ENCODE measurements at places on chromosomes 11 and 22.

- DNase-seq, result no peak
Measured at GRCh38 chr22:33756508-33756949, 163.7 kb downstream of the LARGE1 start.

DNA sequence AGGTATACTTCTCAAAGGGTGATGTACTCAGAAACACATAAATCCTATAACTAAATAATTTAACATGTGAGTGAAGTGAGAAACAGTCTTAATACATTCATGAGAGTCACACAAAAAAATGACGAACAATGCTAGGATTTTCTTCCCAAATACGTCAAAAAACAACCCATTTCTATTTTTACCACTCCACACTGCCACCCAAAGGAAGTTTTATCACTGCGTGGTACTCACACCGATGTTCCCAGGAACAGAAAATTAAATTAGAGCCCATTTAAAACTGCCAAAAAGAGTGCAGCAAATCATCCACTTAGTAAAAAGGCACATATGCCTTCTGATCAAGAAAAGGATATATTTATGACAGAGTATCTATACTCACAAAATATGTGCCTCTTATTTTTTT lies 710.9 kb upstream of the FAT3 start:
- no peak for DNase-seq

DNA sequence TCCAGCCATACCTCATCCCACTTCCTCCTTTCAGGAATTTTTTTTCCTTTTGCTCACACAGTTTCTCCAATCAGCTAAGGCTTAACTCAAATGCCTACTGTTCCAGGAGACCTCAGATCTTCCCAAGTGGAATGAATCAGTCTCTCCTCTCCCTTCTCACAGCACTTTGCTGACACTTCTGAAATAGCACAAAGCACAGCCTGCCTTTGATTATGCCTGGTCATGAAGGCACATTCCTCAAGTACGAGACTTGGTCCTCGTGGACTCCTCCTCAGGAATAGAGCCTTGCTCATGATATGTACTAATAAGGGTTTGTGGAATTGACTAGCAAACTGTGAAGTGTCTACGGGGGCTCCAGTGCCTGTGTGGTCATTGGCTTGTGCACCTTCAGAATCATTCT lies 176.7 kb upstream of the TENM4 start:
- no peak for DNase-seq

DNA sequence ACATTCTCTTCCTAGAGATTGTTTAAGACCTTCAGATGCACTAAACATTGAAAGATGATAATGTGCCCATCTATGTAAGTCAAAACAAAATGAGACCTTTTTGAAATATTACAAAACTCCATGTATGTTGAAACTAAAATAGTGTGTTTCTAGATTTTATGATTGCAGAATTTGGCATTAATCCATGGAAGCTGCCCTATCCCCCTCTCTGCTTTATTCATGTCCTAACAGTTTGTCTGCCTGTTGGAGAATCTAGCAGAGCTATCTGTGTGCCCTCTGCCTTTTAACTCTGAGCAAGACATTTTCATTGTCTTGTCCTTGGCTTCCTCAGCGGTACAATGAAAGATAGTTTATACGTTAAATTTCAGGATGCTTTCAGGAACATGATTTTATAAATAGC lies 105.5 kb downstream of the FAT3 start:
- no peak for DNase-seq

DNA sequence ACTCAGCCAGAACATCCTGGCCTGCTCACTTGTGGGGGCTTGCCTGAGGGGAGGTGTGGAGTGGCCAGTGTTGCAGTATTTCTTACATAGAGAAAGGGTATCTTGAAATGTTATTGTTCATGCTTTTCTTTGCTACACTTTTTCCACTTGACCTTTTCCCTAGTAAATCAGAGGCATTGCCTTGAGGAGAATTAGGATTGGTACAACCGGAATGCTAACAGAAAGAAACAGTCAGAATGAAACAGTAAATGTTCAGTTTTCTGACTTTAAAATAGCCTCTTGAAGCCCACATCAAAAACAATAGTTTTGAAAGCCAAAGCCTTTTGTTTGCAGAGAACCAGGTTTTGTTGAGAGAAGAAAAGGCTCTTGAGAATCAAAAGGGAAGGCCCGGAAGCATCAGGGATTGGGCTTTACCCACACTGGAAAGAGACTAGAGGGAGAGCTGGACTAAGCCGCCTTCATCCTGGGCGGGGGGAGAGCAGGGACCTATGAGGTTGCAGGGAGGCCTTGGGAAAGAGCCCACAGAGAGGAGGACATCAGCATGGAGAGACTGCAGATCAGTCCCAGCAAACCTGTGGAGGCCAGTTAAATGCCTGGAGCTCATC lies 12.4 kb downstream of the ADM start:
- no peak for DNase-seq

DNA sequence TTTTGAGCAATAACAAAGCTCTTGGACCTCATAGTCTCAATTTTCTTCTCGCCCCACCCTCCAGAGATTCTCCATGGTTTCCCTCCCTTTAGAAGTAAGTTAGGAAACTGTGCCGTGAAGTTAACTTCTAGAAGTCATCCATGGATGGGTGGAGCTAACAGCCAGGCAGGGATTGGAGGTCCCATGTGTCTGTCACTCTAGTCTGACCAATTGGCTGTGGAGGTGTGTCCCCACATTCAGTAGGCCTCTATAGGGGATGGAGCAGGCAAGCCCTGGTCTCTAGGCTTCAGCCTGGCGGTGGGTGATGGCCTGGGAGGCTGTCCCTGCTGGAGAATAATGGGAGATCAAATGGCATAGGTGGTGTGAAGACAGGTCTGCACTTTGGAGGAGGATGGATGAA lies 50.7 kb downstream of the TP53I11 start:
- DNase-seq, result no peak

GRCh38 chr22:20404881-20405280 lies 10.9 kb downstream of the ZNF74 start:
- DNase-seq, result peak; percentile 38

- no peak for DNase-seq
Measured at GRCh38 chr22:39983346-39983745, 11.4 kb upstream of the FAM83F start.

DNA sequence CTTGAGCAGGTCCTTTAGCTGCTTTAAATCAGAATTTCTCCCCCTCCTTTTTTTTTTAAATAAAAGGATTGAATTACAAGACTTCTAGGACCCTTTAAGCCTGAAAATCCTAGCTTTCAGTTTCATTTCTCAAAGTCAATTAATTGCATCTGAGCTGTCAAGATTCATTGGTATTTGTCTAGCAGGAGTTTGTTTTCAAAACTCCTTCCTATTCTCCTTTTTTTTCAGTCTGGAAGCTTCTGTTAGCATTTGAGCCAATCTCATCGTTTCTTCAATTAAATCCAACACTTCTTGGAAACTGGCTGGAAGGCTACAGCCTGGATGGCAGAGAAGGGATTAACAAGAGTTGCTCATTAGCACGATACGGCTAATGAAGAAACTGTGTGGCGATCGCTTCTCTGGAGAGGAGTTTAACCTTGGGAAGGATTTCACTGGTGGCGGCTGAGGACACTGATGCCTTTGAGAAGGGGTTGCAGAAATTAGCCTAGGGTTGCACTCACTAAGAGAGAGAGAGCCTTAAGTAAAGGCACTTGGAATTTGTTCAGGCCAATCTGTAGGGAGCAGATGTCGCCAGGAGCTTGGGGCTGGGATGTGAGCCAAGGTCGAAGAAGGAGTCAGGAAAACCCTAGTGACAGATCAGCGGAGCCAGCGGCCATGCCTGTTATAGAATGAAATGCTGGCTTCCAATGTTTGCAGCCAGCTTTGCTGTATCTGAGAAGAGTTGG lies 43.8 kb upstream of the API5 start:
- DNase-seq, result no peak

DNA sequence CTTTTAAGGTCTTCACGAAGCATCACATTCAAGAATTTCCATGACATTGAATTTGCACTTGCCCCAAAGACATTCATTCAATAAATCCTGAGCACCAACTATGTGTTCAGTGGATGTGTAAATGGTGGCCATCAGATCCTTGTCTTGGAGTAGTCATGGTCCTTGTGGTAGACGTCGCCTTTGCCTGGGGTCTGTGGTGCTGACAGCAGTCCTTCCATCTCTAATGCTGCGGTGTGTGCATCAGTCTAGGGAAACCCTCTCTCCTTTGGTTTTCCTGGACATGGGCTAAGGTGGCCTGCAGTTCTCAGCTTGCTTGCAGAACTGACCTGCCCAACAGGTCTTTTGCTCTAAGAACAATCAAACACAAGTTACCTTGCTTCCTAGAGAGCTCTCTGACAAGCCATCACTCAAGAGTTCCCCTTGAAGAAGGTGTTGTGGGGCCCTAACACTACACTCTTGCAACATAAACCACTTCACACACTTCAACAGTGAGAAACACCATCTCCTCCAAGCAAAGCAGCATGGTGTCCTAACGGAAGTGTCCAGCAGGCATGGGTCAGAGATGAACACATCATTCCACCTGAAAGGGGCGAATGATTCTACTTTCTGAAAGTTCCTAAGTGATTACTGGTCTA lies 72.1 kb downstream of the BUD13 start:
- no peak for DNase-seq

DNA sequence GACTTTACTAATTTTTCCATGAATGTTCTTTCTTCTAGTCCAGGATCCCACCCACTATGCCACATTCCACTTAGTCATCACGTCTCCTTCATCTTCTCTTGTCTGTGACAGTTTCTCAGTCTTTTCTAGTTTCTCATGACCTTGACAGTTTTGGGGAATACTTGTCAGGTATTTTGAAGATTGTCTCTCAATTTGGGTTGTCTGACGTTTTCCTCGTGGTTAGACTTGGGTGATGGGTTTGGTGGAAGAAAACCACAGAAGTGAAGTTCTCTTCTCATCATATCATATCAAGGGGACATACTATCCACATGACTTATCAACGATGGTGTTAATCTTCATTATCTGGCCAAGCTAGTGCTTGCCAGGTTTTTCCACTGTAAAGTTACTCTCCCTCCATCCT lies 102.4 kb downstream of the LRRC32 start:
- DNase-seq, result no peak

DNA sequence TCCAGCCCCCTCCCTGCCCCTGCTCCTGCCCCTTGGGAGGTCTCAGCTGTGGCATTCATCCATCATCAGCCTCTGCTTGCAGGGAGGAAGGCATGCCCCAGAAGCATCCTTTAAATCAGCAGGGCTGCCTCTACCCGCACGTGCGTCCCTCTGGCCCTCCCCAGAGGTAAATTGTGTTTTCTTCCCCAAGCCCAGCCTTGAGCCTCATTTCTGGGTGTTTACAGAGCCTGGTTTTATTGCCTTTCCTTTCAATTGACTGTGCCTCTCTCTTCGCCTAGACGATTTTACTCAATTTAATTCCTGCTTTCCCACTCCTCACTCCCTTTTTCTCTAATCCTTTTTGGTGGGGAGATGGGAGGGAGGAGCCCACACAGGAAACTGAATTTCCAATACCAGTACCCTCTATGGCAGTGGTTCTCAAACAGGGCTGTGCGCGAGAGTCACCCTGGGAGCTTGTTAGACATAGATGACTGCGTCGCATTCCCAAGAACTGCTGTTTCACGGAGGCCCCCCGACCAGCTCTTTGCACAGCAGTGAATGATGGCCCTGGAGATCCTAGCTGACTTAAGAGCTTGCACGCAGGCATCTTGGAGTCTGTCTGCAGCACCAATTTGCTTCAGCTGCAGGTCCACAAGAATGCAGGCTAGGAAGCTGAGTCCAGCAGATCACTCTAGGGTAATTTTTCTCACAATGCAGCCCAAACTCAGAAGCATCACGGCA lies 15.1 kb upstream of the OAF start:
- DNase-seq, result no peak

GRCh38 chr11:69541501-69542313 lies 60.2 kb downstream of the LINC01488 start:
- peak; percentile 38 for DNase-seq

Measured in left forelimb (tissue), 1 donor.